Hypothalamus (tissue), 51 donors: ENCODE measurements at places on chromosomes 11 and 22.

DNA sequence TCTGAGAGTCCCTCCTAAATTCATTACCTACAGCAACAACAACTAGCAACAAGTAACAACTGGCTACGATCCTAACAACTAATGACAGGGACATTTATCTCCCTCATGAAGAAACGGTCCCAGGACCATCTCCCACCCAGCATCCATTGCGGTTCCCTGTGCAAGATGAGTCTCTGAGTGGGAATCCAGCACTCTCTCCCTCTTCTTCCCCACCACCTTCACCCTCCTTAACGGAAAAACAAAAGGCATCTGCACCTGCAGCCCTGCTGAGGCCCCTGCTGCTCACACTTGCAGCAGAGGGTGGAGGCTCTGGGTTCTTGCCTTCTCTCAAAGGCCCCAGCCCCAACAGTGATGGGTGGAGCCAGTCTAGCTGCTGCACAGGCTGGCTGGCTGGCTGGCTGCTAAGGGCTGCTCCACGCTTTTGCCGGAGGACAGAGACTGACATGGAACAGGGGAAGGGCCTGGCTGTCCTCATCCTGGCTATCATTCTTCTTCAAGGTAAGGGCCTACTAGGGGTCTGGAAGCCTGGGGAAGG, at the start of gene CD3G:
TSS of gene CD3G (plus strand) at position 364 of the 535 bp plus-strand sequence. CDS start at position 444, 80 bp downstream.
- no peak for DNase-seq

- no peak for DNase-seq
These were observed 18.4 kb downstream of the MS4A6E start for GRCh38 chr11:60345489-60345888.

DNA sequence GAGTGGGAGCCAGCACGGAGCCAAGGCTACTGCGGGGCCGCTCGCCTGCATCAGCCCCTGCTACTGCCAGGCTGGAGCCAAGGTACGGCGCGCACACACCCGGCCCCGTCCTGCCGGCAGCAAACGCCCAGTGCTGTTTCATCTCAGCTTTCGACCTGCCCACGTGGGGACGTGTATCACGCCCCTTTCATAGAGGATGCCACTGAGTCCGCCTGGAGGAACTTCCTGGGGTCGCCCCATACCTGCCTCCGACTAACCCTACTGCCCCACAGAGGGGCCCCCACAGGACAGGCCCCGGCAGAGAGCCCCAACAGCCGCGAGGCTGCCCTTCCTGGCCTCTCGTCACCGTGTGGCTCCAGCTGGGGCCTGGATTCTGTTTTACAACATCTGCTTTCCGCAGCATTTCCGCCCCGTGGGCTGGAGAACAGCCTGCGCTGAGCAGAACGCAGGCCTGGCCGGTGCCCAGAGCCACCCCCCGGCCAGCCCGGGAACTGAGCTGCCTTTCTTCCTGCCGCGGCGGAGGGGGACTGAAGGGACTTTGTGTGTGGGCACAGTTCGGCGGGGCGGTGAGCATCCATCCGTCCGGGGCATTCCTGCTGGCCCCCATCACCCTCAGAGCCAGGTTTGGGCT, 22.9 kb upstream of the ARHGAP8 start:
- peak; percentile 9 for DNase-seq

- DNase-seq: no peak
These were observed 130.3 kb downstream of the EFCAB6 start for GRCh38 chr22:43681731-43682360.

DNA sequence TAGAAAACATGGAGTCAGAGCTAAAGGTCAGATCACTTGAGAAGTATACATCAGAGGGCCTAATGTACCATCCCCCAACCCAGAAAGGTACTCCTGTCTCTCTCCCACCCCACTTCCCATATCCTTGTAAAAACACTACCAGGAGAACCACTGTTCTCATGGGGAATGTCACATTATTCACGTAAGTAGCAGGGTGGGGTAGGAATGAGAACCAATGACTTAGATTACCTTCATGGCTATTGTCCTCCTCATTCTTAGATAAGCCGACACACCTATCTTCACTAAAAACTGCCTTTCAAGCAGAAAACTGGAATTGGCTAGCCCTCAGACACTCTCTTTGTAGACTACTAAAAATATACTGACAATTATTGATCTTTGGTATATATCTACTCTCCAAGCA, 63.6 kb downstream of the CEP57 start:
- DNase-seq: no peak

DNA sequence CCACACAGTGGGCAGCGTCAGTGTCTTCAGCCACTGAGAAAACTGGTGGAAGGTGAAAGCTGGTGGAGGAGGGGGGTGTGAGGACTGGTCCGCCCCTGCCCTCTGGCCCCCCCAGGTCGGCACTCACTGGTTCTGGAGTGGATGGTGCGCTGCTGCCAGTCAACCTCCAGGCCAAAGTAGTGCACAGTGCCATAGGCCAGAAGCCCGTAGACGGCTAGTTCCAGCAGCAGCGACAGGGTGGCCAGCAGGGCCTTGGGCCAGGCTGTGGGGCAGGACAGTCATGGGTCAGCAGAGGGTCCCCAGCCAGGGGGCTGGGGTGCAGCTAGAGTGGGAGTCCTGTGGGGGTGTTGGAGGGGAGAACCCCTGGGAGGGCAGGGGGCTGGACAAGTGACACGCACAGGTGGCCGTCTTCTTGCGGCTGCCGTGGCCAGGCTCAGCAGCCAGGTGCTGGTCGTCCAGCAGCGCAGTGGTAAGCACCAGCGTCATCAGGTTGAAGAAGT, 2.2 kb downstream of the LMF2 start:
- DNase-seq: no peak

GRCh38 chr22:37957232-37957631, 3.7 kb downstream of the POLR2F start:
- no peak for DNase-seq

DNA sequence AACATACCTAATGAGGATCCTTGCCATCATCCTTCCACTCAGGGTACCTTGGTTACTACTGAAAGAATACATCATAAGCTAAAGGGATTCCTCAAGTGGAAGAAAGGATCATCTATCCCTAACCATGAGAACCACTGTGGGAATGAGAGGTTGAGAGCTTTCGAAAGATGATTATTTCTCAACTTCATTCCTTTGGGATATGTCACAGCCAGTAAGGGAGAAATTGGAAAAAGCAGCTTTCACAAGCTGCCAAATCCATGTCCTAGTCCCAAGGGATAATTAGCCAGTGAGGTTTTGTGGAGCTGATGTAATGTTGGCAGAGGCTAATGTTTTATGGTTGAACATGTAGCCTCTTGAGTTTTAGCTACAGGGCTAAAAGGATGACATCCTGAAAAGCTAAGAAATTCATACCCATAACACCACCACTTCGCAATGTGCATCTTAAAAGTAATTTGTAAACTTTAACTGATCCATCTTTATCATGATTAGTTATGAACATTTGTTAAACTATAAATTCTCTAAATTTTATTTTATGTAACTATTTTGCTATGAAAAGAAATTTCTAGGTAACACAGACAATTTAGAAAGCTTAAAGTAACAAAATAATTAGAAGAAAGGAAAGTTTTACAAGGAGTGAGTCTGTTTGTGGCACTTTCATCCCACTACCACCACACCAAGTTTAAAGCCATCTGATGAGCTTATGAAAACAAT, 123.9 kb downstream of the MRTFA start:
- DNase-seq: no peak

- DNase-seq: no peak
These were observed 4.0 kb downstream of the JAM3 start for GRCh38 chr11:134072844-134073243.

DNA sequence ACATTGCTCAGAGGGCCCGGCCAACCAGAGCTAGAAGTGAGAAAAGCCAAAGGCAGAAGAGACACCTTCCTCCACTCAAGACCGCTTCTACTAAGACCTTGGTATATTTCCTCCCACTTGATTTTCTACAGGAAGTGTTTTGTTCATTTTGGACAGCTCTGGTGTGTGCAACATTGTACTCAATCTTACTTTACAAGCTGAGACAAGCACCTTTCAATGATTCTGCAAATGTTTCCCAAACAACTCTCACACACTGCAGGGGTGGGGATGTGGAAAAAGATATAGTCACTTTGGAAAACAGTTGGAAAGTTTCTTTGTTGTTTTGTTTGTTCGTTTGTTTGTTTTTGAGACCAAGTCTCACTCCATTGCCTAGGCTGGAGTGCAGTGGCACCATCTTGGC, 15.7 kb downstream of the MYO18B start:
- DNase-seq: no peak

- DNase-seq: no peak
These were observed 25.9 kb downstream of the PIWIL4 start for GRCh38 chr11:94593030-94593429.

DNA sequence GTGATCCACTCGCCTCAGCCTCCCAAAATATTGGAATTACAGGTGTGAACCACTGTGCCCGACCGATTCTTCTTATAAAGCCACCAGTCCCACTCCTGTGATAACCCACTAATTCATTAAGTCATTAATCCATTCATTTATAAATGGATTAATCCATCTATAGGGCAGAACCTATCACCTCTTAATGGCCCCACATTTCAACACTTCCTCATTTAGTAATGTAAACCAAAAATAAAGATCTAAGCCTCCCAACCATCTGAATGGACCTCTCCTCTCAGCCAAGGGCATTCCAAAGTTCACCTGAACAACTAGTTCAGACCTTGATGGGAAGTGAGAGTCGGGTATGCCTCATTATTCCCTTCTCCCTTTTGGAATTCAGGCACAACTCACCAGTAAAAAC, 9.9 kb upstream of the MRPL11 start:
- no peak for DNase-seq

GRCh38 chr11:70173018-70173417, 30.1 kb upstream of the FADD start:
- DNase-seq: no peak

DNA sequence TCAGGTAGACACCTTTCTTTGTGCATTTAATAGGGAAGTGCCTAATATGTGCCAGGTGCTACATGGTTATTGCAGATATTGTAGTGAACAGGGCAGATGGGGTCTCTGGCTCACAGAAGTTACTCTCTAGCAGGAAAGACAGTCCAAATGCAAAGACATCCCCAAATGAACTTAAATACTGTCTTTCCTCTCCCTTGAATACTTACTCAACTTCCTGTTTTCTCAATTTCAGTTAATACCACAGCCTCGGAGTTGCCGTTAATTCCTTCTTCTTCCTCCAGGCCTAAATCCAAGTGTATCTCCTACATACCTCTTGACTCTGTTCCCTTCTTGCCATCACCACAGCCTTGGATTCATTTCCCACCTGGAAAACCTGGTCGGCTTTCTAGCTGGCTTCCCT, 134.3 kb upstream of the SESN3 start:
- no peak for DNase-seq

DNA sequence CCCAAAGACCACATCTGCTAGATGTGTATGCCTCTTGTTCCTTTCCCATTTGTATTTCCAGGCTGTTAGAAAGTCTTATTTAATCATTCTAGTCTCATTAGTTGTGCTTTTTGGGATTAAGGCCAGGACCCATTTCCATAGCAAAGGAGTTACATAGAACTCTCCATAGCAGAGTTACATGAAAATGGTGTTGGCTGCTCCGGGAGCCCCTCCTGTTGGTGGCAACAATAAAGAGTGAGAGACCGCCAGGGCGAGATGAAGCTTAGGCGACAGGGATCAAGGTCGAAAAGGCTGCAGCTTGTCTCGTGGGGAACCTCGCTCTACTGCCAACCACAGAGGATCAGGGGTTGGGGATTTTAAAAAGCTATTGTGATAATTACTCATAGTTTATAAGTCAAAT, 58.3 kb downstream of the GRIK4 start:
- DNase-seq: no peak

DNA sequence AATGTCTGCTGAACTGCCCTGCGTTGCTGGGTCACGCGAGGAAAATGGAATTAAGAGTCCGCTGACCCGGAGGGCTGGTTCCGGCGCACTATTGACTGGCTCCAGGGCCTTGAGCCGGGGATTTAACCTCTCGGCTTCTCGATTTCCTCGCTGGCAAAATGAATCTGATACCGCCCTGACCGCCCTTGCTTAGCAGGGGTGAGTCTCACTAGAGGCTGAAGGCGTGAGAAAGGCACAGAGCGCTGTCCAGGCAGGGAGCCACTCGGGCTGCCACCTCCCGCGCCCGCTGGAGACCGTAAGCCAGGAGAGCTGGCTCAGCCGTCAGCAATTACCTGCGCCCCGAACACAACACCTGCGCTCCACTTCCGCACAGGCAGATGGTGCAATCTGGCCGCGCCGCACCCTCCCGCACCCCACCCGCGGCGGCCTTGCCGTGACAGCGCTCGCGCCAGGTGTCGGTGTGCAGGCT, 65.6 kb downstream of the BUD13 start:
- no peak for DNase-seq

GRCh38 chr22:30310881-30311771, 15.6 kb downstream of the TBC1D10A start:
- DNase-seq: no peak

GRCh38 chr11:45538939-45539338, 126.5 kb downstream of the CHST1 start:
- no peak for DNase-seq

- no peak for DNase-seq
These were observed 209.0 kb downstream of the LRRC4C start for GRCh38 chr11:41250408-41250935.

- no peak for DNase-seq
These were observed 332 bp upstream of the HMGXB4 start for GRCh38 chr22:35257002-35257320.

GRCh38 chr22:23984430-23984829, 4.5 kb downstream of the GSTT2 start:
- DNase-seq: no peak

DNA sequence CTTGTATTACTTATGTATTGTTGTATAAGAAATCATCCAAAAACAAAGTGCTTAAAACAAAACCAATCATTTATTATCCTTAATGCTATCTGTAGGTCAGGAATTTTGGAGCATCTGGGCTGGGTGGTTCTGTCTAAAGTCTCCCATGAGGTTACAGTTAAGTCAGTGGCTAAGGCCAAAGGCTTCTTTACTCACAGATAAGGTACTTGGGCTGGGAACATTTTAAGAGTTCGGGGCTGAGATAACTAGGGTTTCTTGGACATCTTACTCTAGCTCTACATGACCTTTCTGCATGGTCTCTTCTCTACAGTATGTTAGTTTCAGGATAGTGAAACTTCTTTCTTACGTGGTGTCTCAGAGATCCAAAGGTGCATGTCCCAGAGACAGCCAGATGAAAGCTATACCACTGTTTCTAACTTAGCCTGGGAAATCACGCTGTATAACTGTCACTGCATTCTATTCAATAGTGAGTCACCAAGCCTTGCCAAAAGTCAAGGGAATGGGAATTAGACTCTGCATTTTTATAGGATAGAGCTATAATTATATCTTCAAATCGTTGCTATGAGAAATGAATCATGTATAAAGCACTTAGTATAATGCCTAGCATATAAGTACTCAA, 29.6 kb downstream of the SOX6 start:
- DNase-seq: no peak

- no peak for DNase-seq
These were observed 35.6 kb downstream of the ETS1 start for GRCh38 chr11:128551611-128552335.

- DNase-seq: no peak
These were observed 40.2 kb downstream of the FZD4 start for GRCh38 chr11:86914865-86915519.

GRCh38 chr11:123474994-123475393, 44.9 kb downstream of the GRAMD1B start:
- DNase-seq: no peak
